Uterine smooth muscle cell (primary cell): ENCODE measurements at places on chromosomes 16 and 17. TPM values are rescaled to one million over a fixed set of nuclear protein-coding genes. Genes with fewer than 3 reads are reported as not detected.

SPNS1 gene
- 23.7 and 32.6 TPM in 2 replicates for total RNA-seq

WFDC1 gene
- total RNA-seq: 0.50 and 0.66 TPM in 2 replicates

ASIC2 gene
- total RNA-seq: not detected in 2 replicates

IL17C gene
- total RNA-seq: 0.12 TPM in 1 of 2 replicates, not detected in the other

ASPA gene
- 0.62 and 0.77 TPM in 2 replicates for total RNA-seq

PRR35 gene
- total RNA-seq: 0.11 TPM in 1 of 2 replicates, not detected in the other

PFN1 gene
- total RNA-seq: 343 and 788 TPM in 2 replicates

CCDC200 gene
- total RNA-seq: not detected in 2 replicates

KRTAP4-3 gene
- total RNA-seq: not detected in 2 replicates

TBX6 gene
- total RNA-seq: 0.11 and 0.12 TPM in 2 replicates

KLHL11 gene
- 34.4 and 35.9 TPM in 2 replicates for total RNA-seq

C17orf78 gene
- not detected in 2 replicates for total RNA-seq

CDH8 gene
- not detected in 2 replicates for total RNA-seq

ADAMTS18 gene
- total RNA-seq: under 0.01 and 0.33 TPM in 2 replicates

CCL4 gene
- total RNA-seq: not detected in 2 replicates

NPTX1 gene
- 1.5 and 4.9 TPM in 2 replicates for total RNA-seq

LASP1 gene
- total RNA-seq: 88.9 and 104 TPM in 2 replicates

MYBBP1A gene
- 52.6 and 60.8 TPM in 2 replicates for total RNA-seq

DOK4 gene
- 24.7 and 26.9 TPM in 2 replicates for total RNA-seq

SCARF1 gene
- total RNA-seq: 0.25 and 0.44 TPM in 2 replicates

WNT9B gene
- total RNA-seq: not detected in 2 replicates

KIF2B gene
- not detected in 2 replicates for total RNA-seq

CLEC18B gene
- total RNA-seq: 0.25 and 0.33 TPM in 2 replicates

DPEP2 gene
- not detected in 2 replicates for total RNA-seq

SLC52A1 gene
- total RNA-seq: under 0.01 and 0.37 TPM in 2 replicates

RCVRN gene
- total RNA-seq: not detected in 2 replicates

ABCC11 gene
- 0.11 and 0.50 TPM in 2 replicates for total RNA-seq

GPR179 gene
- total RNA-seq: under 0.01 TPM in 1 of 2 replicates, not detected in the other
